ENCODE measurements at places on chromosomes 3 and 15.

GRCh38 chr3:43699864-43700263 is 9.1 kb downstream of the ABHD5 start:
- DNase-seq = no peak

DNA sequence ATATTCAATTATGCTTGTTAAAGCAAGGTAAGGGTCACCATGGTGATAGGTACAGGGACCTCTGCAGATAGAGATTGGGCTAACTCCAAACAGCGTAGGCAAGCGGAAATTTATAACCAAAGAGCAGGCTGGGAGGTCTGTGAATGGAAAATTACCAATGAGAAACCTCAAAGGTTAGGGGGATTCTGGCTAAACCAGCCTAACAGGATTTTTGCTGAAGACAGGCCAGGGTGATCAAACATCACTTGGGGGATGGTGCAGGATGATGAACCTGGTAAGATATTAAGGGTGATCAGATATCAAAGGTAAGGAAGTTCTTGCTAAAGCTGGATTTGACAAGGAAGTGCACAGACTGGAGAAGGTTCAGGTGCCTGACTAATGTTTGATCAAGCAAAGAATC is 35.3 kb upstream of the SNRPN start:
- no peak for DNase-seq

GRCh38 chr15:63076714-63077046 is 34.1 kb downstream of the TPM1 start:
- DNase-seq = no peak

DNA sequence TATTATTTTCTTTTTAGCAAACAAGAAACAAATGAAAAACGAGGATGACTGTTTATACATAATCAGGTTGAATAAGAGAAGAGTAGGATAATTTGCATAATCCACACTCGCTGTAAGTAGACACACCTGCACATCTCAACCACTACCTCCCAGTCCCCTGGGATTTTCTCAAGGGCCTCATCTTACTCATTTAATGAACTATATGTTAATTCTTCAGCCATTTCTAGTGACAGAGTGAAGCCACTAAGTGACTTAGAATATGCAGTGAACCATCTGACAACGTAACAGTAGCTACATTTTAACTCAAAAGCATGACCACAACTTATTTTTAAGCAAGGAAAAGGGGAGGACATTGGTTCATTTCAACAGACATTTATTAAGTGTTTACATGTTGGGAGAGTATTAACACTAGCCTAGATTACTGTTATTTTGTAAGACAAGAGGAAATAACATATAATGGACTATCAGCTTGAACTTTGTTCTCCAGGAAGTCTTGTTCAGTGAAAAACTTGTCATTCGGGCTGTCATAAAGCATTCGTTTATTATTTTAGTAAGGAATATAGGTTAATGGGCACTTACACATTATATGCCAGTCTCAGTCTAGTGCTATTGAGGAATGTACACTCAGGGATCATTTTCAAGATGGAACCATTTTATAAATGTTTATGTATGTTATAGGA is 173.0 kb upstream of the ROBO2 start:
- no peak for DNase-seq

GRCh38 chr3:49104427-49105291 is at the start of gene QARS1:
QARS1 (minus strand) TSS chr3:49104757; CDS start chr3:49104733, 24 bp downstream.
- DNase-seq = peak; percentile 92

DNA sequence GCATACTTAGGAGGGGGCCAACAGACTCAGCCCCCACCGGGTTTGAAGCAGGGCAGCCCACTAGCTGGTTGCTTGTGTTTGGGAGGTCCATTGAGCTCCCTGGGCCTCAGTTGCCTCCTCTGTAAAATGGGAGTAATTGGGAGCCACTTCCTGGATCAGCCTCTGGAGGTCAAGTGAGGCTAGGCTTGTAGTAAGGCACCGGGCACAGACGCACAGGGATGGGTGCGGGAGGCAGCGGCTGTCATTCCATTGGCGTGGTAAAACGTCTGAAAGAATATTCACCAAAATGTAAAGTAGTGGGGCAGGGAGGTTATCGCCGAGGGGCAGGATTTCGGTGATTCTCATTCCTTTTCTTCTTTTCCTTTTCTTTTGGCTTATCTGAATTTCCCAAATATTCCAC is 64.6 kb downstream of the TLE3 start:
- DNase-seq = no peak

- no peak for DNase-seq
Observed at GRCh38 chr3:183513046-183513706, 42.3 kb downstream of the KLHL6 start.

DNA sequence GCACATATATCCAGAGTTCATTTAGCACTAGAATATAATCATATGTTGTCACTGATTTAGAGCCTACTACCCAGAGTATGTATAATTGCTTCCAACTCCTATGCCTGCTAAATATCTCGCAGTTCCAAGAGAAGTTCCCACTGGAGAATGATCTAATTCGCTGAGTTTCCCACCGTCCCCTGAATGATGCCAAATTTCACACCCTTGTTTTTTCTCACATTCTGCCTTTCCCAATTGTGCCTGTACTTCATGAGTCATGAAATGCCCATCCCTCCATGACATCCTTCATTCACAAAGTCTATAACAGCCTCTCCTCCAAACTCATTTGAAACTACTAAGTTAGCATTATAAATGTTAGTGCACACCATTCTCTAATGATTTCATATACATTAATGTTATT is 177.2 kb downstream of the CBLB start:
- no peak for DNase-seq

DNA sequence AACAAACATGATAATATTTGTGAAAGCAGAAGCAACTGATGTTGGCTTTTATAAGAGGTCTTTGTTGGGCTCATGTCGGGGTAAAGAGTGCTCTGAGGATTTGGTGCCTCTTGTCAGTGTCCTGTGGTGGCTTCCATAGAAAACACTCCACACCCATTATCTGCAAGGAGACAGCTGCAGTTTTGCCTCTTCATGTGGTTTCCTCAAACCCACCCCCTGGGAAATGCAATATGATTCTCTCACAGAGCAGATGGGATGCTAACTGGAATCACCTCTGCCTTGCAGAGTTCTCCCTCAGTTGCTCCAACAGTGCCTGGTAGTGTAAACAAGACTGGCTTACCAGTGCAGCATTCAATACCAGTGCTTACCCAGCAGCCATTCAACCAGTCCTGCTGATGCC is 771.4 kb upstream of the CFAP20DC start:
- no peak for DNase-seq

GRCh38 chr15:65819563-65819960 is 27.5 kb upstream of the DENND4A start:
- DNase-seq = no peak

- DNase-seq = no peak
Observed at GRCh38 chr3:85560088-85560785, 601.4 kb downstream of the CADM2 start.

DNA sequence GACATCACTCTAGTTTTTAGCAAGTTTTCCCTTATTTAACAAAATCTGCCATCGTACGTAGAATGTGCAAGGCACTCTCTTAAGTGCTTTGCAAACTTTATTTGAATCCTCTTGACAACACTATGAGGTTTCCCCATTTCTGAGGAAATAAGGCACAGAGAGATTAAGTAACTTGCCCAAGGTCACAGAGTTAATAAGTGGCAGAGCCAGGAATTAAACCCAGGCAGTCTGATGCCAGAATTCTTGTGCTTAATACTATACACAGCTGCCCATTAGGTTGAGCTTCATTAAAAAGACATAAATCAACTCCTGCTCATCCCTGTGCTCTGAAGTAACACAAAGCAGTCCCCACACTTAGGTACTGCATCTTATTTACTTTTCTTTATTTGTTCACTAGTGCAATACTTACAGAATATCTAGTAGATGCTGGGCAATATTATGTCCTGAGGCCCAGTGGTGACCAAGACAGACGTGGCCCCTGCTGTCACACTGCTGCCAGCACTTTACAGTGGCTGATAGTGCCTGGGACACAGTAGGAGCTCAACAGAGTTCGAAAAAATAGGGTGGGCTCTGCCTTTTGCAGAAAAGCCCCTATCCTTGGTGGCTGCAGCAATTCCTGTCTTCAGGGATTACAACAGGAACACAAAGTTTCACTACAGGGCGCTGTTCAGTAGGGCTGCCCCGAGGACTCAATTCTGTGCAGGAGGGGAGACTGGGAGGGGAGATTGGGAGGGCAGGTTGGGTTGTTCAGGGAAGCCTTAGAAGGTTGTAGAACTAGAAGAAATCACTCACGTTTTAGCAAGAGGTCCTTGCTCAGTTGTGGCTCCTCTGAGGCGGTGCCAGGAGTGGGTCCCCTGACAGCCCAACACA is 138.3 kb upstream of the TPM1 start:
- DNase-seq = no peak

DNA sequence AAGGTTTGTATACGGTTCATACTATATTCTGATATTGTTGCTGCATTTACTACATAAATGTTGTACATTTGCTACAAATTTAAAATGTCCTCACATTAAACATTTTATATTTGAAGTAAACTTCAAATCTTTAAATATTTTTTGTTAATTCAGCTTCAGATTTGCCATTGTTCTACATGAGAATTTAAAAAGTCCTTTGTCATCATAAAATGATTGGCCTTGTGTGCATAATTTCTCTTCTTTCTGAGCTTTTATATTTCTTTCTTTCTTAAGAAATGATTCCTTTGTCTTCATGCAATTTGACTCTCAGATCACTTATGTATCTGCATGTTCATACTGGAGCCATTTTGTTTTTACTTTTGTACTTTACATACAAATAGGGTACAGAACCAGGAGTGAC is 28.0 kb downstream of the DNAJC19 start:
- DNase-seq = no peak

DNA sequence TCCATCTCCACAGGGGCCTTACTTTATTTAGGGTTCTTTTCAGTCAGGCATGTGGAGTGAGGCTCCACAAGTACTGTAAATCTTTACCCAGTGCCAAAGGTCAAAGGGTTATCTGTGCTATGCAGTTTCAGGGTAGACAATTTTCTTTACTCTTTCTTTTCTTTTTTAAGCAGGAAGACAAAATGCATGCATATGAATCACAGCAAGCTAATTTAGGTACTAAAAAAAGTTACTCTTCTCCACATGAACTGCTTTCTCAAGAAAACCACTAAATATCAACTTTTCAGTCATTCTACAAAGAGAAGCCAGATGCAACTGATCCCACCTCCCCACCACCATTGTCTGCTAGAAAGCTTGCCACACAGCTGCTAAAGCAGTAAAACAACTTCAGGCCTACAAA is 73.3 kb upstream of the PYGO1 start:
- no peak for DNase-seq

DNA sequence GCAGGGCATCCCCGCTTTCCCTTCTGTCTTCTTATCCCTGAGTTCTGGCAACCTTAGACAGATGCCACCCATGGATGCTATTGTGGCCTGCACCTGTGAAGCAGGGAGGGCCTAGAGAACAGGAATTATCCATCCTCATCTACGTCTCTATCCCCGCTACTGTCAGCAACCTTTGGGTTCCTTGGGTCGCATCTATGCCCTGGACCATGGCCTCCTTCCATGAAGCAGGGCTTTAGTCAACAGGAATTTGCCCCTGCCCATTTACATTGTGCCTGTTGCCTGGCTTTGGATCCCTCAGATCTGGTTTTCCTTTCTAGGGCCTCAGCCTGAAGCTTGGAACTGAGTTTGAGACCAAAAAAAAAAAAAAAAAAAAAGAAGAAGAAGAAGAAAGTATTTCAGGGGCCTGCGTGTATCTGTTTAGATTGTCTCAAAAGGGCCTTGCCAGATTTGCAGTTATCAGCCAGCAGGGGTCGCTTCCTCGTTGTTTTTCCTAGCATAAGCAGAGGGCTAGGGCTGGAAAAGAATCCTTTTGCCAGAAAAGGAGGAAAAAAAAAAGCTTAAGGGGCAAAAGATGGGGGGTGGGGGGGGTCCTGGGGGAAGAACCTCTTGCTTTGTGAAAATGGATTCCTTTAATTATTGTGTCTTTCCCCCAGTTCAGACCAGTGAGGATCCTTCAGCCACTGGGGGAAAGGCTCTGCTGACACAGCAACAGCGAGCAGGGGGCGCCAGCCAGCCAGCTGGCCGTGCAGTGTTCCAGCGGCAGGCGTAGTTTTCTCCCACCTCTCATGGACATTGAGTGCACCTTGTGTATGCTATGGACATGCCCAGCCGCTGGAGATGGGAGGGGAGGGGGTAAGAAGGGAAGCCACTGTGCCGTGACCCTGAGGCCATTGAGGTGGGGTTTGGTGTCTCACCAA is 65.7 kb upstream of the ALDH1L1 start:
- DNase-seq = no peak

GRCh38 chr3:193915613-193916012 is 220.3 kb upstream of the HES1 start:
- DNase-seq = no peak

DNA sequence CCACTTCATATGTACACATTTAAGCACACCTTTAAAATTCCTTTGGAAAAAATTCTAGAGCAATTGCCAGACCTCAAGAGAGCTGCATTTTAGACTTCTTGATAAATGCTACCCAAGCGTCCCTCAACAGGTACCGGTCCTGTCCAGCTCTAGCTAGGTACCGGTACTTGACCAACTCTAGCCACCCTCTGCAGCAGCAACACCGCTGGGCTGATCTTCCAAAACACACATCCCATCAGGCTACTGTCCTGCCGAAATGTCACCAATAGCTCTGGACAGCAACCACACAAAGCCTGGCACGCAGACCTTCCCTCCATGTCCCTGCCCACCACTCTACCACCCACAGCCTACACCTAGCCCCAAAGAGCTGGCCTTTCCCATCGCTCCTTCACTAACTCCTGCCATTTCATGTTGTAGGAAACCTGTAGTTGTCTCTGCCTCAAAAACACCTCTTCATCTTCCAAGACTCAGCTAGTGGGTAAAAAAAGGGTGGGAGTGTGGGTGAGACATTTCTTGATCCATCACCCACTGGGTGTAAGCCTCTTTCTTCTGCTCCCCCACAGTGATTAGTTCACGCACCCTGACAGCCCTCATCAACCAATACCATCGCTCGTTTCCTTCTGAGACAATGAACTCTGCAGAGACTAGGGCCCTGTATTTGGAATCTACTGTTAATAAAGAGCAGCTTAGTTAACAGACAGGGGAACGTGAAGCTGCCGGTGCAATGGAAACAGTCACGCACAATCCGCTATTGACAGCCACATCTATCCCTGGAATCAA is 6.8 kb downstream of the CHSY1 start:
- DNase-seq = no peak

GRCh38 chr3:177905173-177906125 is 630.8 kb upstream of the KCNMB2 start:
- DNase-seq = no peak

Measured in RWPE1 (cell line).